ENCODE measurements at places on chromosomes 2 and 18.

DNA sequence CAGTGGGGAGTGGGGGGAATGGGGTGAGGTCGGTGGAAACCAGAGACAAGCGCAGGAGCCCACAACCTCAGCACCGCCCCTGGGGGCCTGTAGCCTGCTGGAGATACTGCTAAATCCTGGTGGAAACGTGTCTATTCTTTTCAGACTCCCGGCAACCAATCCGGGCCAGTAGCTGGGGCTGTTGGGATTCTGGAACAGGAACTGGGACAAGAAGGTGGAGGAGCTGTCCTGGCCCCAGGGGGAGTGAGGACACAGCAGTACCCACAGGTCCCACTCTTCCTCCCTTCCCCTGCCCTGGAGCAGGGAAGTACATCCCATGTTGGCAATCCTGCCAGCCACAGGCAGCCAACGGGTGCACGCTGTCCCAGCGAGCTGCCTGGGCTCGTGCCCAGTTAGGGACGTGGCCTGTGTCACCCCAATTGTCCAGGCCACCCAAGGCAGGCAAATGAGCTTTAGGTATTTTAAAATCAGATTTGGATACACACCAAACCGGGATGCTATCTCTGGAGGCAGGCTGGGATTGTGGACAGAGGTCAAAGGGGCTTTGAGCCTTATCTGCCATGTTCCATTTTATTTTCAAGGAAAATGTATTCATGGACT lies 51.8 kb downstream of the HS1BP3 start:
- DNase-seq: no peak

GRCh38 chr18:63203497-63203896 lies 116.1 kb downstream of the BCL2 start:
- no peak for DNase-seq

- no peak for DNase-seq
Measured at GRCh38 chr2:126809340-126809739, 89.3 kb upstream of the TEX51 start.

- no peak for DNase-seq
Measured at GRCh38 chr18:58915995-58916394, 51.3 kb downstream of the ZNF532 start.

Measured in NCI-H2171 (cell line).